ENCODE measurements at places on chromosomes 16 and 17. TPM values are rescaled to one million over a fixed set of nuclear protein-coding genes. Genes with fewer than 3 reads are reported as not detected.

GRCh38 chr17:82239926-82240505 is 11.2 kb downstream of the SLC16A3 start:
- peak; percentile 92 for DNase-seq

DNA sequence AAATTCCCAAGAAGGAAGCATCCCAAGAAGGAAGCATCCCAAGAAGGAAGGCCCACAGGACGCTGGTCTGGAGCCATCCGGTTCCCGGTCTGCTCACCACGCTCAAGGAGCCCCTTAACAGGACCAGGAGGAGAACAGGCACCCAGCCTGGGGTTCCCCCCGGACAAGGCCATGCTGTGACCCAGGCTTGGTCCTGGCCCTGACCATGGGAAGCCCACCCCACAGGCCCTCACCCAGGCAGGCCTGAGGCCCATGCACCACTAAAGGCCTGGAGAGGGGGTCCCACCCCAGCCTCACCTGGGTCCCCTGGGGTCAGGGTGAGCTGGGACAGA is 340 bp upstream of the ENPP7 start:
- no peak for DNase-seq

GRCh38 chr16:5028950-5029475 is 4.7 kb downstream of the NAGPA start:
- DNase-seq, result no peak

DNA sequence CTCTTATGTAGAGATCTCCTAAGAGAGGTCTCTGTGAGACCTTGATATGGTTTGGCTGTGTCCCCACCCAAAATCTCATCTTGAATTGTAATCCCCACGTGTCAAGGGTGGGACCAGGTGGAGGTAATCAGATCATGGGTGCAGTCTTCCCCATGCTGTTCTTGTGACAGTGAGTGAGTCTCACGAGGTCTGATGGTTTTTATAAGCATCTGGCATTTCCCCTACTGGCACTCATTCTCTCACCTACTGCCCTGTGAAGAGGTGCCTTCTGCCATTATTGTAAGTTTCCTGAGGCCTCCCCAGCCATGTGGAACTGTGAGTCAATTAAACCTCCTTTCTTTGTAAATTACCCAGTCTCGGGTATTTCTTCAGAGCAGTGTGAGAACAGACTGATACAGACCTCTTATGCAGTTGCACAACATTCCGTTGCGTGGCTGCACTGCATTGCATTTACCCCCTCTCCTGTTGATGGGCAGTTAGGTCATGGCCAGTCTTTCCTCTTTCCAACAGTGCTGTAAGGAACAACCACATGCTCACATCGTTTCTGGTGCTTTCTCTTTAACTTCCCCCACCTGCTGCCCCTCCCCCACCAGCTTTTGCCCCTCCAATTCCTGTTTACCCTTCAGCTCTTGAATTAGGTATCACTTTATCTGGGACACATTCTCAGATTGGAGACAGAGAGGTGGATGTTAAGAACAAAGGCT is 43.6 kb upstream of the MED9 start:
- no peak for DNase-seq

DNA sequence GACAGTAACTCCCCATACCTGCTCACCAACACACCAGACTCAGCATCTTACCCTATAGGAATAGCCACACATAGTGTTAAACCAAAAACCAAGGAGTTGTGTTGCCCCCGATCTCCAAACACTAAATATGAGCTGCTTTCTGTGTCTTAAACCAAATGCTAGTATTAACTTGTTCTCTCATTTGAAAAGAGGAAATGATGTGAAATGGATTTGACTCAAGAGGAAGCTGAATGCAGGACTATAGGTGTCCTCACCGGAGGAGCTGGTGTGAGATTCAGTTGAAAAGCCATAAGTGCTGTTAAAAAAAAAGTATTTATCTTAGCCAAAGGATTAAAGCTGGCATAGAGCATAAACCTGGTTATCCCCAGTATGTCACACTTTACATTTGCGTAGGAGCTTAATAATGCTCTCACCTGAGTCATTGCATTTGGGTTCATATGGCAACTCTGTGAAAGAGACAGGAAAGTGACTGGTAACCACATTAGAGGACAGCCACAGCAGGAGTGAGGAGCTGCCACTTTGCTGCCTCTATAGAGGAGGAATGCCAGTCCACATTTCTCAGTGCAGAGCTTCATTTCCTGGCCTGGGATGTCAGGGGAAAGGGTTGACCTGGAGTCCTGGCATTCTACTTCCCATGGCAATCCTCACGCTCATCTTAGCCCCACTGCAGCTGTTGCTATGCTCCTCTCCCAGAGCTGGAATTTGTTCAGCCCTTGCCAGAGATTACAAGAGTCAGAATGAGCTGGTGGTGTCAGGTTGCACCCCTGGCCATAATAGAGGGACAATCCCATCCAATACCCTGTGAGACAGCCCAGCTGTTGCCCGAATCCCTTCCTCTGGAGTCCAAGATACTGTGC is 143.3 kb upstream of the ANKFN1 start:
- DNase-seq, result no peak

DNA sequence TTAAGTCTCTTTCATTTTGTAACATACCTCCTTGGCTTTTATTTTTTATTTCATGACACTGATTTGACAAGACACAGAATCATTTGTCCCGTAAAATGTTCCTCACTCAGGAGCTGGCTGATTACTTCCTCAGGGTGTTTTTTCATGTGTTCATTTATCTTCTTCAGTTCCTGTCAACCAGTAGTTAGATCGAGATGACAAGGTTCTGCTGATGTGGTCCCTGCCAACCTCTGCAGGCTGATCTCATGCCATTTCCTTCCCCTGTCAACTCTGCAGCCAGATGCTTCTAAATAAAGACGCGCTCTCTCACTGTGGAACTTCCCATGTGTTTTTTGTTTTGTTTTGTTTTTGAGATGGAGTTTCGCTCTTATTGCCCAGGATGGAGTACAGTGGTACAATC is 8.1 kb upstream of the CXCL16 start:
- DNase-seq, result no peak

Gene AHSP
- total RNA-seq, result 0.83 TPM

Gene NUFIP2
- 16.4 TPM for total RNA-seq

Gene OR3A3
- total RNA-seq, result not detected

Gene OR2C1
- not detected for total RNA-seq

Gene WNT9B
- not detected for total RNA-seq
